ENCODE measurements at places on chromosomes 11 and 22. TPM values are rescaled to one million over a fixed set of nuclear protein-coding genes. Genes with fewer than 3 reads are reported as not detected.

The HOATZ gene
- total RNA-seq: 0.89 TPM

- H3K27me3 ChIP-seq: no peaks in the 10 kb centered on the region
- DNase-seq: no peak
- H3K27ac ChIP-seq: no peak overlapping the region
Observed at GRCh38 chr11:45525393-45525792, 140.0 kb downstream of the CHST1 start.

GRCh38 chr22:28454431-28455064 lies 225.1 kb downstream of the TTC28 start:
- no peak for DNase-seq
- H3K4me1 ChIP-seq: no peaks in the 10 kb centered on the region
- no peak overlapping the region for H3K27ac ChIP-seq
- no peaks in the 10 kb centered on the region for H3K36me3 ChIP-seq
- H3K27me3 ChIP-seq: no peaks in the 10 kb centered on the region

DNA sequence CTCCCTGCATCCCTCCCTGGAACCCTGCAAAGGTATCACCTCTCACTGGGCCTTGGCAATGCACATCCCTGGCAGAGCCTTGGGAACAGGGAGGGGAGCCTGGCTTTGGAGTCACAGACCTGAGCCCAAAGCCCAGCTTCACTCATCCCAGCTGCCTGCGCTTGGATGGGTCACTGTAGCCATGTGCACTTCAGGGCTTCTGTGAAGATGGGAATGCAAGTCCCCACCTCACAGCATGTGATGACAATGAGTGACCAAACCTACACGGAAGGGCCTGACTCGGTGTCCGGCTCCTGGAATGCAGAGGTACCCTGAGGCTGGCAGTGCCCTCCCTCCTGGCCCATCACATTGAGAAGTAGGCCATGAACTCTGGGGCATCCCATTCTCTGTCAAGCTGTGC lies 22.8 kb upstream of the BAIAP2L2 start:
- no peak for DNase-seq
- H3K4me1 ChIP-seq: no peaks in the 10 kb centered on the region
- H3K27ac ChIP-seq: no peak overlapping the region
- H3K36me3 ChIP-seq: peaks cover 7% of the 10 kb centered on the region
- no peak overlapping the region for H3K4me3 ChIP-seq

DNA sequence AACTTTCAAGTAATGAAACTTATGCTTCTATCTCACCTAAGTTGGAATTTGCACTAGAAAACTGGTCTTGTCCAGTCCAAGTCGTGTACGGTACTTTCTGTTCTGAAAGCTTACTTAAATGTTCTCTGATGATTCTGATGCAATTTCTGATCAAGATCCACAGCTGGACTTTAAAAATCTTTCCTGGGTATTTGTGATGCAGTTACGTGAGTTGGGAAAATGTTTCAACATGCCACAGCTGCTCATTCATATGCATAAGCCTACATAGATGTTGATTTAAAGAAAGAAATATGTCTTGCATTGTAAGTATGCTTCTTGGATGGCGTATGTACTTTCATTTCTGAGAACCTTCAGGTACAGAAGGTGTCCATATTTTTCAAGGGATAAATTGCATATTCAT lies 493.7 kb upstream of the CCDC90B start:
- H3K27me3 ChIP-seq: no peaks in the 10 kb centered on the region
- no peaks in the 10 kb centered on the region for H3K36me3 ChIP-seq

- peaks cover 5% of the 10 kb centered on the region for H3K4me1 ChIP-seq
- peaks cover 38% of the 10 kb centered on the region for H3K27me3 ChIP-seq
- no peak overlapping the region for H3K27ac ChIP-seq
- H3K4me3 ChIP-seq: no peak overlapping the region
- DNase-seq: peak; percentile 93
Observed at GRCh38 chr22:29313126-29313575, 2.3 kb downstream of the RASL10A start.

GRCh38 chr11:71499125-71499524 lies 27.9 kb upstream of the KRTAP5-7 start:
- H3K27me3 ChIP-seq: no peaks in the 10 kb centered on the region
- no peak for DNase-seq
- peaks cover 4% of the 10 kb centered on the region for H3K4me1 ChIP-seq
- peaks cover 40% of the 10 kb centered on the region for H3K36me3 ChIP-seq
- no peak overlapping the region for H3K27ac ChIP-seq

- H3K36me3 ChIP-seq: no peaks in the 10 kb centered on the region
- H3K4me3 ChIP-seq: no peak overlapping the region
- H3K27ac ChIP-seq: no peak overlapping the region
- DNase-seq: peak; percentile 97
- H3K4me1 ChIP-seq: peaks cover 7% of the 10 kb centered on the region
- no peaks in the 10 kb centered on the region for H3K27me3 ChIP-seq
Observed at GRCh38 chr22:43230971-43231723, 44.2 kb upstream of the TTLL12 start.

GRCh38 chr22:27809226-27809603 lies 7.7 kb upstream of the MN1 start:
- H3K4me3 ChIP-seq: no peak overlapping the region
- DNase-seq: peak; percentile 80
- peaks cover 16% of the 10 kb centered on the region for H3K4me1 ChIP-seq
- peaks cover 27% of the 10 kb centered on the region for H3K27me3 ChIP-seq
- H3K27ac ChIP-seq: no peak overlapping the region

- peaks cover 9% of the 10 kb centered on the region for H3K36me3 ChIP-seq
- H3K27me3 ChIP-seq: no peaks in the 10 kb centered on the region
- H3K27ac ChIP-seq: no peak overlapping the region
- DNase-seq: peak; percentile 96
- H3K4me3 ChIP-seq: no peak overlapping the region
Observed at GRCh38 chr22:26679003-26679629, 21.7 kb downstream of the MIAT start.

The NCAM1 gene
- total RNA-seq: 1.3 TPM

The MFRP gene
- total RNA-seq: not detected

- no peaks in the 10 kb centered on the region for H3K36me3 ChIP-seq
- H3K4me1 ChIP-seq: peaks cover 3% of the 10 kb centered on the region
- H3K27me3 ChIP-seq: peaks cover 21% of the 10 kb centered on the region
- DNase-seq: no peak
- H3K4me3 ChIP-seq: peak overlapping the region; percentile 79
Observed at GRCh38 chr22:33057363-33057995, 702 bp downstream of the SYN3 start.

DNA sequence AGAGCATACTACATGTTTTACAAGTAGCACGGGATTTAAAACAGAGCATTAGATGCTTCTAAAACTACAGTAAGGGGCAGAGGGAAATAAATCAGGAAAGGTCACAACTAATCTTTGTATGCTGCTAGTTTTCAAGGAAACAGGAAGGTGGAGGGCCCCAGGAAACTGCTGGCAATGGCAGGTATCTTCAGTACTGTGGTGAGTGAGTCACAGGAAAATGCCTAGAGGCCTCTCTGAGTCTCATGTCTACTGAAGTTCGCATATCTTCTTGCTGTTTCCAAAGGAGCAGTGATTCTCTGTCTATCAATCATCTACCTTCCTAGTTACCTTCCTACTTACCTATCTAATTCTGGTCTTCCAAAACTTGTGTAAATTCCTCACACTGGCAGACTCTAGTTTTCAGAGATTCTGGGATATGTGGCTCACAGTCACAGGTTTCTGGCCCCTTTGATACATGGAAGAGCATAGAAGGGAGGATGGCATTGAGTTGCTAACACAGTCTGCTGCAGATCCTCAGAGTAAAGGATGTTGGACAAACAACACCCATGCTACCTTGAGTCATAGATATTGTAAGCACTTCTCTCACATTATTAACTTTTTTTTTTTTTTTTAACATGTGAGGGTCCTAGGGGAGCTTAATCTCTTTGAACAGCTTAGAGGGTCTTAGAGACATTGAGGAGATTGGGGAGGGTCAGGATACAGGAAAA lies 58.8 kb upstream of the SYN3 start:
- H3K27me3 ChIP-seq: no peaks in the 10 kb centered on the region
- no peak overlapping the region for H3K4me3 ChIP-seq
- no peaks in the 10 kb centered on the region for H3K36me3 ChIP-seq
- no peaks in the 10 kb centered on the region for H3K4me1 ChIP-seq

The MFNG gene
- total RNA-seq: 6.6 TPM

DNA sequence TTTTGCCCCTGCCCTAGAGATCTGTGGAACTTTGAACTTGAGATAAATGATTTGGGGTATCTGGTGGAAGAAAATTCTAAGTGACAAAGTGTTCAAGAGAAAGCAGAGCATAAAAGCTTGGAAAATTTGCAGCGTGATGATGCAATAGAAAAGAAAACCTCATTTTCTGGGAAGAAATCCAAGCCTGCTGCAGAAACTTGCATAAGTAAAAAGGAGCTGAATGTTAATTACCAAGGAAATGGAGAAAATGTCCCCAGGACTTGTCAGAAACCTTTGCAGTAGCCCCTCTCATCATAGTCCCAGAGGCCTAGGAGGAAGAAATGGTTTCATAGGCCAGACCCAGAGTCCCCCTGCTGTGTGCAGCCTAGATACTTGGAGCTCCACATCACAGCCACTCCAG lies 686.9 kb downstream of the FAM181B start:
- DNase-seq: no peak
- H3K27ac ChIP-seq: no peak overlapping the region
- no peaks in the 10 kb centered on the region for H3K36me3 ChIP-seq
- no peaks in the 10 kb centered on the region for H3K27me3 ChIP-seq

- H3K4me3 ChIP-seq: no peak overlapping the region
- peaks cover 13% of the 10 kb centered on the region for H3K36me3 ChIP-seq
- H3K27ac ChIP-seq: no peak overlapping the region
- DNase-seq: peak; percentile 17
- no peaks in the 10 kb centered on the region for H3K4me1 ChIP-seq
- no peaks in the 10 kb centered on the region for H3K27me3 ChIP-seq
Observed at GRCh38 chr11:2668876-2669275, 30.9 kb downstream of the KCNQ1OT1 start.

GRCh38 chr11:113001709-113002108 lies 40.5 kb downstream of the NCAM1 start:
- H3K27me3 ChIP-seq: no peaks in the 10 kb centered on the region
- DNase-seq: no peak
- H3K4me3 ChIP-seq: no peak overlapping the region
- no peaks in the 10 kb centered on the region for H3K36me3 ChIP-seq
- H3K27ac ChIP-seq: no peak overlapping the region

The OR5AN1 gene
- total RNA-seq: not detected

The MRGPRX3 gene
- total RNA-seq: not detected

The DEPDC7 gene
- total RNA-seq: 7.7 TPM

DNA sequence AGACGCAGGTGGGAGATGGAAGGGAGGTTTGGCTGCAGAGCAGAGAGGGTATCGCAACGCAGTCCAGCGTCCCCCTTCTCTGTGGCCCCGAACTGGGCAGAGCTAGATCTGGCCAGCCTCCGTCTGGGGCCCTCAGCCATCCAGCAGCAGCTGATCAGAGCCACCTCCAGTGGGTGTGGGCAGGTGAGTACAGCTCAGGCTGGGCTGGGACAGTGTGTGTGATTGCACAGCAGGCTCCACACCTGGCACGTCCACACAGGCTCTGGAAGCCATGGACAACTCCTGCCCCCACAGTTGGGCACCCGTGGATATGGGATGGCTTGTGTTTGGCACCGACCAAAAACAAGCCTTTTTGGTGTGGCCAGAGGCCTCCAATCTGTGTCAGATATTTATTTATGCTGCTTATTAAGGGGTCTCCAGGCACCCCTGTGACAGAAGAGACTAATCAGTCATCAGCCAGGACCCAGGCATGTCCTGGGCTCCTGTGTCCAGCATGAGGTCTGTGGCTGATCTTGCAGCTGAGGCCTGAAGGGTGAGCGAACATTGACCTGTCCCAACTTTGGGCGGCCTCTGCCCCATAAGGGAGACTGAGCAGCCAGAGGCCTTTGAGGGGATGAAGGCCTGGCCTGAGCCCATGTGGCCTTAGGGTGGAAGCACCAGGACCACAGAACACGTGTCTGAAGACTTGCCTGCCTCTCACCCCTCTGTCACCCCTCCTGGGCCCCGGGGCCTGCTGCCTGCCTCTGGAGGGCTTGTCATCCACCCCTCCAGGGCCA lies 18.6 kb downstream of the POLR3H start:
- no peak overlapping the region for H3K4me3 ChIP-seq
- H3K27ac ChIP-seq: no peak overlapping the region
- no peaks in the 10 kb centered on the region for H3K27me3 ChIP-seq
- no peaks in the 10 kb centered on the region for H3K4me1 ChIP-seq

GRCh38 chr11:34225091-34225490 lies 119.7 kb downstream of the NAT10 start:
- DNase-seq: no peak
- H3K27me3 ChIP-seq: no peaks in the 10 kb centered on the region
- no peak overlapping the region for H3K27ac ChIP-seq
- peaks cover 13% of the 10 kb centered on the region for H3K4me1 ChIP-seq
- no peaks in the 10 kb centered on the region for H3K36me3 ChIP-seq

GRCh38 chr11:117058761-117059261 lies 39.4 kb downstream of the SIK3 start:
- no peaks in the 10 kb centered on the region for H3K36me3 ChIP-seq
- no peak overlapping the region for H3K27ac ChIP-seq
- DNase-seq: no peak
- H3K4me3 ChIP-seq: no peak overlapping the region

The CD3G gene
- not detected for total RNA-seq

The PRRG4 gene
- total RNA-seq: 1.2 TPM

- no peaks in the 10 kb centered on the region for H3K36me3 ChIP-seq
- H3K4me3 ChIP-seq: no peak overlapping the region
- H3K4me1 ChIP-seq: no peaks in the 10 kb centered on the region
- no peaks in the 10 kb centered on the region for H3K27me3 ChIP-seq
Observed at GRCh38 chr11:115396533-115396932, 107.7 kb downstream of the CADM1 start.

DNA sequence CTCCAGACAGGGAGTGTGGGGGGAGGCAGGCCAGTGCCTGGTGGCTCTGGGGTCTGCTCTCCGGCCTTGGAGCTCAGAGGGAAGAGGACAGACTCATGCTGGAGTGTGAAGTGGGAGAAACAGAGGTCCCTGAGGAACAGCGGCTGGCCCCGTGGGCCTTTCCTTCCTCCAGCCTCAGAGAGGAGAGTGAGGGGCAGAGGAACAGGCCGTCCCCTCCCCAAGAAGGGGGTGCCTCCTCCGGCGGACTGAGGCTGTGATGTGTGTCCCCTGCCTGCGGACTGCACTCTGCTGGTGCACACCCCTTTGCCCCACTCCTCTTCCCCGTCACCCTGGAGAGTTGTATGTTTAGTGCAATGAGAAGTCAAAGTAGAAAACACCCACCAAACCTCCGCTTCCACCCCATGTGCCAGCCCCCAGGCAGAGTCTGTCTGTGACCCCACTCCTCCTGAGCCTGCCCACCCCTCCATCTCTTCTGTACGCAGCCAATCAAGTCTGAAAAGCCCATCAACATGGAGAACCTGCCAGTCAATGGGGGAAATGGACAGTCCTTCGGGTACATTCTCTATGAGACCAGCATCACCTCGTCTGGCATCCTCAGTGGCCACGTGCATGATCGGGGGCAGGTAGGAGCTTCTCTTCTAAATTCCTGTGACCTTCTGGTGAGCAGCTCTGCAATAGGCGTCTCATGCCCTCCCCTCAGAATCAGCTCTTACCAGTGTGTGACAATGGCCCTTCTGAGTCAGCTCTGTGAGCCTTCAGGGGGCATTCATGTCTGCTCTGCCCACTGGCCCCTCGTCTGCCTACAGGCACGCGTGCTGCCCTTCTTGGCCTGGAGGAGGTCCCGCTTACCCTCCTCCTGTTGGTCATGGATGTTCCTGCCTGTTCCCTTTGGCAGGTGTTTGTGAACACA lies 39.0 kb downstream of the GLB1L2 start:
- no peak for DNase-seq
- no peaks in the 10 kb centered on the region for H3K27me3 ChIP-seq
